ENCODE measurements at places on chromosomes 5 and 9. TPM values are rescaled to one million over a fixed set of nuclear protein-coding genes. Genes with fewer than 3 reads are reported as not detected.
A peak's percentile ranks its signal among the peaks of the same experiment; 100 is the strongest.

DNA sequence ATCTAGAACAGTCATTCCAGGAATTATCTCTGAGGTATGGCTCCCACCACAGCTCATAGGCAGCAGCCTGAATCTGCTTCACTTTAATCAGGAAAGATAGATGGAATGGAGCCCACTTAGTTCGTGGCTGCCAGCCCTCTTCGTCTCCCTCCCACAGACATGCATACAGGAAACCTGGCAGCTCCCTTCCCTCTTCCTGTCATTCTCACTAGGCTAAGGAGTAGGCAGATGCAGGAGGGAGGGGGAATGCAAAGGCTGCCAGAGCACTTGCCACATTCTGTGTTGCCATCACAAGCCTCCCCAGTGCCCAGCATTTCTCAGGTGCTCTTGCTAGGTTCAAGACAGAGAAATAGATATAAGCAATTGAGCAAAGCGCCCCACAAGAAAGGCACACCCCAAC, 378.9 kb downstream of the ELAVL2 start:
- H3K4me1 ChIP-seq = no peaks in the 10 kb centered on the region
- no peaks in the 10 kb centered on the region for H3K27me3 ChIP-seq

- no peak overlapping the region for H3K4me3 ChIP-seq
- H3K27ac ChIP-seq = no peak overlapping the region
- DNase-seq = no peak
- no peaks in the 10 kb centered on the region for H3K4me1 ChIP-seq
- H3K36me3 ChIP-seq = no peaks in the 10 kb centered on the region
These were observed 401.5 kb upstream of the PIK3R1 start for GRCh38 chr5:67813877-67814539.

GRCh38 chr5:150411245-150411979, 1.3 kb downstream of the CD74 start:
- peaks cover 11% of the 10 kb centered on the region for H3K36me3 ChIP-seq
- H3K4me1 ChIP-seq = peaks cover 51% of the 10 kb centered on the region
- no peaks in the 10 kb centered on the region for H3K27me3 ChIP-seq
- DNase-seq = peak; percentile 73
- peak overlapping the region; percentile 95 for H3K4me3 ChIP-seq

DNA sequence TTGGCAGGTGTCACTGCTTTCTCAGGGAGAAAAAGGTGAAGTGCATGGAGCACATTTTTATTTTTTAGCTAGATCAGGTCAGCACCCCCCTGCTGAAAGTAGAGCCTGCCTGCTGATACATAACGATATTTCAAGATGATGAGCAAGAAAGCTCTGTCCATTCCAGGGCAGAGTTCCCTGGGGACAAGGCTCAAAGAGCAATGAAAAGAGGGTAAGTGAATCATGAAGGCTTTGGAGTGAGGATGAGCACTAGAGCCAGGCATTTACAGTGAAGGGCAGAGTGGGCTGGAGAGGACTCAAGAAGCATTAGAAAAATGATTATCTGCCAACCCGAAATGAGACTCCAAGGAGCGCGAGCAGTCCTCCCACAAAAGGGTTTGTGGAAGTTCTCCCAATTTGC, 345.7 kb downstream of the TLE4 start:
- H3K27me3 ChIP-seq = no peaks in the 10 kb centered on the region
- no peaks in the 10 kb centered on the region for H3K36me3 ChIP-seq
- H3K4me3 ChIP-seq = no peak overlapping the region
- no peak for DNase-seq

DNA sequence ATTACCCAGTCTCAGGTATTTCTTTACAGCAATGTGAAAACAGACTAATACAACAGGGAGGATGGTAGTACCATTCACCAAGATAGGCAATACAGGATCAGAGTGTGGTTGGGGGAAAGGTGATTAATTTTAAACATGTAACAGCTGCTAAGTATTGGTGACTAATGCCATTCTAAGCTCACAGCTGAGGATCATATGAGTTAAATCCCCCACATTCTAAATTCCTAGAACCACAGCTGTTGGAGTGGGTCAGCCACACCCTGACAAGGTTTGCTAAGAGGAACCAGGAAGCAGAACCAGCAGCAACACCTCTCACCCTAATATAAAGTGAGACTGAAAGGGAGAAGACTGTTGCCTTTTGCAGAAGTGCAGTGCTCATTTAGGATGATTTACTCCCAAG, 24.8 kb downstream of the HSPB3 start:
- no peaks in the 10 kb centered on the region for H3K4me1 ChIP-seq
- no peak for DNase-seq
- H3K27me3 ChIP-seq = peaks cover 6% of the 10 kb centered on the region
- no peak overlapping the region for H3K27ac ChIP-seq
- H3K36me3 ChIP-seq = no peaks in the 10 kb centered on the region

DNA sequence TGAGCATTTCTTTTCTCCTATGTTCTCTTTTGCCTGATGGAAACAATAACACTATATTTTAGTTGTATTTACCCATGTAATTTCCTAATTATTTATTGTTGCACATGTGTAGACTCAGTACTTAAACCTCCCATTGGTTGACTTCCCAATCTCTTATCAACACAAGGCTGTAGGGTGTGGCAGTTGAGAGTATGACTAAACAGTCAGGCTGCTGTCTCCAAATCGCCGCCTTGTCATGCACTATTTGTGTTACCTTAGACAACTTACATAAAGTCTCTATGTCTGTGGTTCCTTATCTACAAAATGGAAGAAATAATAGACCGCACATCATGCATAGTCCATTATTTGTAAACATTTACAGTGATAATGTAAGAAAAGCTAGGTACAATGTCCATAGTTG, 68.9 kb upstream of the EFNA5 start:
- no peaks in the 10 kb centered on the region for H3K27me3 ChIP-seq
- no peaks in the 10 kb centered on the region for H3K4me1 ChIP-seq
- H3K4me3 ChIP-seq = no peak overlapping the region

CENPK gene
- total RNA-seq = 47.9 TPM

TRAF1 gene
- 167 TPM for total RNA-seq

Data from CD4-positive, CD25-positive, alpha-beta regulatory T cell (primary cell).